ENCODE measurements at places on chromosomes 3 and 15.

DNA sequence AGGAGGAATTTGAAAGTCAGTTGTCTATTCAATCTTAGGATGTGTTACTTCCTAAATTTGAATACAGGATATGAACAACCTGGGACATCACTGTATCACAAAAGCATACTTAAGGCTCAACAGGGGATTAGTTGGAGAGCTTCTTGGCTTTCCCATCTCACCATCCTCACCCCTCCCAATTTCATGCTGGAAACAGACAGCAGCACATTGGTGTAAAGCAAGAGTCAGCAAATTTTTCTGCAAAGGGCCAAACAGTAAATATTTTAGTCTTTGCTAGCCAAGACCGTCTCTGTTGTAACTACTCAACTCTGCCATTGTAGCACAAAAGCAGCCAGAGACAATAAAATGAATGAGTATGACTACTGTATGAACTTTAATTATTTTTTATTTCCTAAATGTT lies 94.9 kb downstream of the ERC2 start:
- DNase-seq, result no peak

DNA sequence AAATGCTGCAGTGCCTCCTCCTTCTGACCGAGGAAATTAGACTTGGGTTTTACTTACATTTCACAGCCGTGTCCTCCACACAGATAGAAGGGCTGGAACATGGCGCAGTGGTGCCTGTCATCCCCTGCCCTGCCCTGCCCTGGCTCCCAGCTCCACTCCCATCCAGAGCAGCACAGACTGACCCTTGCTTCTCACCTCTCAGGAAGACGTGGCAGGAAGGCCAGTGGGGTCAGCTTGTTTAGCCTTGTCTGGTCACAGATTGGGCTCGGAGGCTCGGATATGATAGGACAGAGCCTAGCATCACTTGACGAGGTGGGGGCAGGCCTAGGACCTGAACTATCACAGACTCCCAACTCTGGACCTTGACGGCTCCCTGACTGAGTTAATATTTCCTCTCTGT lies 88.5 kb downstream of the LINGO1 start:
- no peak for DNase-seq

- no peak for DNase-seq
These were observed 451.3 kb downstream of the NTRK3 start for GRCh38 chr15:87805117-87805820.

- DNase-seq, result no peak
These were observed 39.6 kb downstream of the CLDN11 start for GRCh38 chr3:170458285-170458684.

DNA sequence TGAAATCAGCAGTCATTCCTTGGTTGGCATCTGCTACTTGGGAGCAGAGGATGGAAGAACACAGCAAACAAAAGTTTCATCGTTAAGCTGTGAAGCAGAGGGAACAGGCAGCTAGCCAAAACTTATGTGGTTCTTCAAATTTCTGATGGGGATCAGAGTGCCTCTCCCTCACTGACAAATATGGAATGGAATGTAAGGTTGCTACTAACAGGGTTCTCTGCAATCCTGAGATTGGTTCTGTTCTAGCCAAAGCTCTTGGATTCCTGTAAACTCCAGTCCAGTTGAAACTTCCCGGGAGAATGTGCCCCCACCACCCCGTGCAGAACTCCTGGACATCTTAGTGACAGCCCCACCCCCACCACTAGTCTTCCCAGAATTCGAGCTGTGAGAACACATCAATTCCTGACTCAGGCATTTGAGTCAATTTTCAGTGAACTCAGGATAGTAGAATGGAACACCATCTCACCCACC lies 55.9 kb upstream of the PHLDB2 start:
- DNase-seq, result no peak

DNA sequence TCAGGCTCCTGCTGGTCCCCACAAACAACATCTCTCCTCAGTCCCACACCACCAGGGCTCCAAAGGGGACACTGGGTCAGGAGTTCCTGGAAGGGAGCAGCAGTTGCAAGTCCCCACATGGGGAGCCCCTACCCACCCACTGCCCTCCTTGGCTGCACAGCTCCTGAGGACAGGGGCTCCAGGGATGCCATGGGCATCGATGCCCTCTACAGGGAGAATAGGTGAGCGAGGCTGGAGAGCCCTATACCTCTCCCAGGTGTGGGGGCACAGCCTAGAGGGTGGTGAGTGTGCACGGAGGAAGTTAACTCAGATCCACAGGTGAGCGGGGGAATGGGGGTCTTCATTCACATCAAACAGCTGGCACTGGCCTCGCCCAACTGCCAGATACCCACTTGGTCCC lies 141.2 kb upstream of the LINGO1 start:
- DNase-seq, result no peak

- DNase-seq, result no peak
These were observed 1.2 kb downstream of the MB21D2 start for GRCh38 chr3:192916371-192917027.

GRCh38 chr15:94655249-94655880 lies 424.0 kb downstream of the MCTP2 start:
- DNase-seq, result no peak

GRCh38 chr15:67120009-67120838 lies 54.8 kb downstream of the SMAD3 start:
- DNase-seq, result no peak

GRCh38 chr3:94299716-94300115 lies 236.9 kb downstream of the NSUN3 start:
- no peak for DNase-seq

- no peak for DNase-seq
These were observed 23.0 kb downstream of the SCN10A start for GRCh38 chr3:38792983-38793382.

- DNase-seq, result no peak
These were observed 15.9 kb downstream of the ABTB1 start for GRCh38 chr3:127688416-127689265.

Data from GM19239 (cell line).